ENCODE measurements at places on chromosomes 7 and 10. TPM values are rescaled to one million over a fixed set of nuclear protein-coding genes. Genes with fewer than 3 reads are reported as not detected.
A peak's percentile ranks its signal among the peaks of the same experiment; 100 is the strongest.

GRCh38 chr7:123749537-123749857, 694 bp upstream of the WASL start:
- no peaks in the 10 kb centered on the region for H3K27me3 ChIP-seq
- DNase-seq: peak; percentile 71
- peak overlapping the region; percentile 99 for H3K27ac ChIP-seq

- no peak for DNase-seq
- no peak overlapping the region for H3K4me3 ChIP-seq
- H3K27me3 ChIP-seq: no peaks in the 10 kb centered on the region
- H3K36me3 ChIP-seq: no peaks in the 10 kb centered on the region
These were observed 421.4 kb downstream of the PLXDC2 start for GRCh38 chr10:20237586-20237985.

The SLC18A3 gene
- not detected for total RNA-seq

GRCh38 chr10:116121640-116122525, 151.1 kb downstream of the GFRA1 start:
- no peak overlapping the region for H3K27ac ChIP-seq
- H3K27me3 ChIP-seq: no peaks in the 10 kb centered on the region

DNA sequence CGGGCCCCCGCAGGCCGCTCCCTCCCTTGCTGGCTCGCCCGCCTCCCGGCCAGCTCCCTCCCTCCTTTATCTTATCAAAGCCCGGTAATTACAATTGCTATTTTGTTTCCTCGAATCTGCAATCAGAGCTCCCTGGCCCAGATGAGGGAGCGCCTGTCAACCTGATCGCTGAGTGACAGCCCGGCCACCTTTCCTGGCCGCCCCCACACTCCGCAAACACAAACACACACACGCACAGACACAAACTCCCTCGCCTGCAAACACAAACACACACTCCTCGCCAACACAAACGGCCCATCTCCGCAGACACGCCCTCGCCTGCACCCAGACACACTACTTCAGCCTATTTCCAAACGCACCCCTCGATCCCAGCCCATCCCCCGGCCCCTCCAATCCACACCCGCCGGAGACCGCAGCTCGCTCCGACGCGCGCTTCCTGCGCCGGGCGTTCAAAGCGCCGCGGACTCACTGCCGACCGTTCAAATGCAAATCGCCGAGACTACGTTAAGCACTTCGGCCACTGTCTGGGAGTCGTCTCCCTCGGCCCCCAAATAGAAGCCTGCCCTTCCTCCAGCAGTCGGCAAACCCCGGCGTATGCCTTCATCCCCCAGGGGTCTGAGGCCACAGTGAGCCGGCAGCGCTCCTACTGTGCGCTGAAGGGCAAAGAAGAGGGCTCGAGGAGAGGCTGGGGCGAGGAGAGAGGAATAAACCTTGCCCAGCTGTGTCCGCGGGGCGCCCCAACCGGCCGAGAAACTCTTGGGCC, 3.0 kb upstream of the FGF8 start:
- no peak overlapping the region for H3K27ac ChIP-seq
- peaks cover 69% of the 10 kb centered on the region for H3K4me1 ChIP-seq
- H3K4me3 ChIP-seq: peak overlapping the region; percentile 52
- H3K36me3 ChIP-seq: no peaks in the 10 kb centered on the region

GRCh38 chr7:45447296-45447695, 126.9 kb upstream of the ADCY1 start:
- no peak for DNase-seq
- H3K36me3 ChIP-seq: no peaks in the 10 kb centered on the region
- no peaks in the 10 kb centered on the region for H3K4me1 ChIP-seq
- no peak overlapping the region for H3K4me3 ChIP-seq

DNA sequence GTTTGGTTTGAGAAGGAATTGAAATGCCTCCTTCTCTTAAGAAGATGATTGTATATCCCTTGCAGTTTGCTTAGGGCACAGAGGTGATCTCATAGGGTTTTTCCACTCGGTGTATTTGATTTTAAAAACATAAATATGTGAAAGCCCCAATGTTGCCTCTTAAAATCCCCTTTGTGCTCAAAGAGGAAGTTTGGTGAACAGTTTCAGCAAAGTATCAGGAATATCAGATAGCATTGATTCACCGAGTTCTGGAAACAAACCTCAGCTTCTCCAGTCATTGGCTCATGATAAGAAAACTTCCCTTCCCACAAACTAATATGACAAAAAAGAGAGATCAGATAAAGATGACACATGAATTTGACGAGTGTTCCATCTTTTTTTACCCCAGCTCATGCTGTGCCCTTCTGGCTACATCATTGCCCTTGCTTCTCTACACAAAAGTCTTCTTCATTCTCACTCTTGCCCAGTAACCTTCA, 20.1 kb upstream of the SMNDC1 start:
- no peaks in the 10 kb centered on the region for H3K36me3 ChIP-seq
- DNase-seq: no peak
- H3K27me3 ChIP-seq: no peaks in the 10 kb centered on the region
- H3K4me3 ChIP-seq: no peak overlapping the region
- no peaks in the 10 kb centered on the region for H3K4me1 ChIP-seq

- peaks cover 7% of the 10 kb centered on the region for H3K4me1 ChIP-seq
- no peaks in the 10 kb centered on the region for H3K27me3 ChIP-seq
- DNase-seq: no peak
- no peak overlapping the region for H3K27ac ChIP-seq
- H3K36me3 ChIP-seq: no peaks in the 10 kb centered on the region
- H3K4me3 ChIP-seq: no peak overlapping the region
These were observed 107.5 kb downstream of the ITGB8 start for GRCh38 chr7:20438248-20438647.

- no peaks in the 10 kb centered on the region for H3K4me1 ChIP-seq
- no peak for DNase-seq
- peaks cover 10% of the 10 kb centered on the region for H3K27me3 ChIP-seq
- no peaks in the 10 kb centered on the region for H3K36me3 ChIP-seq
These were observed 47.0 kb upstream of the CDK1 start for GRCh38 chr10:60731134-60731885.

All from right atrium auricular region (tissue), 2 donors.